ENCODE measurements at places on chromosomes 12 and 14.
A peak's percentile ranks its signal among the peaks of the same experiment; 100 is the strongest.

- peak; percentile 94 for DNase-seq
Measured at GRCh38 chr12:7108796-7109571, at the start of gene C1RL. C1RL (minus strand) TSS chr12:7109214; CDS start chr12:7109180, 34 bp downstream.

GRCh38 chr12:15855646-15856045 lies 26.5 kb upstream of the STRAP start:
- peak; percentile 61 for DNase-seq

DNA sequence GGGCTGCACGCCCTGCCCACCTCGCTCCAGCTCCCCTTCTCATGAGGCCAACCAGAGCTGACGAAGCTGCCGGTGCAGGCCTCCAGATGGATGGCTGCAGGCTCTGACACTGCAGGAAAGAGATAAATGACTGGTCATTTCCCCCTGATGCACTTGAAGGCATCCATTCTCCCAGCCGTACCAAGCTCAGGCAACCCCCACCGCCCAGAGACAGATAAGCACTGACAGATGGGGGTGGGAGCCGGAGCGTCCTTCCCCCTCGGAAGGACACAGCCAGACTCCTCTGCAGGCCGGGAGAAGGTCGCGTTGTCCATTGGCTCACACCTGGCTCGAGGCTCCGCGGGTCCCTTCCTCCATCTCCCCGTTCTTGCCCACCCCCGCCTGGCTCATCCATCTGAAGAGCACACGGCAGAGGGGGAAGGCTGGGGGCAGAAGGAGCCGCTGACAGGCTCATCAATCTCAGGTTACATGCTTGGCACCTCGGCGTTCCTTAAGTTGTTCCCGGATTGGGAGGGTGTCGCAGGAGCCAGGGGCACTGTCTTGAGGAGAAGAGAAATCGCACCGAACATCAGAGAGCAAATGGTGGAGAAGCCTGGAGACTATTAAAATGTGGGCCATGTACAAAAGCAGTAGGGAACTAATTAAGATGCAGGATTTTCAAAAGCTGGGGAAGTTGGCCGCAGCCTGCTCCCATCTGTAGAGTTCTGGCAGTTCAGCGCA lies 151.6 kb downstream of the DPF3 start:
- no peak for DNase-seq

DNA sequence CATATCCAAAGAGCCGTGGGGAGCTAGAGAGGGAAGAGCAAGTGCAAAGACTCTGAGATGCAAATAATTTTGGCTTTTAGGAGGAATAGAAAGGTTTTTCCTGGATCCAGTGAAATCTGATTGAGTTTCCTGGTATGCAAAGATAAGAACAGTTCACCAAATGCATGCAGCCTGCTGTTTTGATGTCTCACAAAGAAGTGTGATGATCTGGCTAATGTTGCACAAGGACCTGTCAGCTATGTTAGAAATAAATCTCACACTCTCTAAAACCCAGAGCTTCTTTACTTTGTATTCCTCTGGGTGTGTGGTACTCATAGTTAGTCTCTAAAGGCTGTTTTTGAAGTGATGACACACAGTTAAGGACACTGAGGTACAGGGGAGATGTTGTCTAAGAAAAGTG lies 321.4 kb downstream of the AACS start:
- DNase-seq, result no peak

DNA sequence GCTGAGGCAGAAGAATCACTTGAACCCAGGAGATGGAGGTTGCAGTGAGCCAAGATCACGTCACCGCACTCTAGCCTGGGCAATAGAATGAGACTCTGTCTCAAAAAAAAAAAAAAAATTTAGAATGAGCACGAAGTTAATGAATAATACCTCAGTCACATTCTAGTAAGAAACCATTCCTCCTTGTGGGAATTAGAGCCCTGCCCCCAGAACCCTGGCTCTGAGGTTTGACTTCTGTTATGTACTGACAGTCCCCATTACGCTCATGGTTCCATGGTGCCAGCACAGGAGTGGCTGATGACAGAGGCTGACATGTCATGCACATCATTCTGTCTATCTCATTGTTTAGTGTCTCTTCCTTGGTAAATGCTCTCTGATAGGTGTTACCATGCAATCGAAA lies 132.6 kb upstream of the FGD4 start:
- no peak for DNase-seq

DNA sequence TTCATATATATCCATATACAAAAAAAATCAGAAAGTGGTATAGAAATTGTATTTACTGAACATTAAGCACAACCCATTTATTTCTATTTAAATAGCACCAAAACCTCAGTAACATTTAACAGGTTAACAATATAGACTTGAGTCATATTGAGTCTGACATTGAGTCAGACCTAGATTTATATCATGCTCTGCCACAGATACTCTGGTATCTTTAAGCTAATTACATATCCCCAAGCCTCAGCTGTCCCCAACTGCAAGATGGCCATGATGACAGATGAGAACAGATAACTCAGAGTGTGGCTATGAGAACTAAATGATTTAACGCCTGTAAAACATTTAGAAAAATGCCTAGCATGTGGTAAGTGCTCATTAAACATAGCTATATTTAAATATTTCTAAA lies 40.3 kb downstream of the IFNG start:
- DNase-seq, result no peak
